Activated naive CD8-positive, alpha-beta T cell treated with anti-CD3 and anti-CD28 coated beads, Interleukin-2, amount 50 U/mL, for 16 hours (primary cell): ENCODE measurements at places on chromosomes 12 and 14.

DNA sequence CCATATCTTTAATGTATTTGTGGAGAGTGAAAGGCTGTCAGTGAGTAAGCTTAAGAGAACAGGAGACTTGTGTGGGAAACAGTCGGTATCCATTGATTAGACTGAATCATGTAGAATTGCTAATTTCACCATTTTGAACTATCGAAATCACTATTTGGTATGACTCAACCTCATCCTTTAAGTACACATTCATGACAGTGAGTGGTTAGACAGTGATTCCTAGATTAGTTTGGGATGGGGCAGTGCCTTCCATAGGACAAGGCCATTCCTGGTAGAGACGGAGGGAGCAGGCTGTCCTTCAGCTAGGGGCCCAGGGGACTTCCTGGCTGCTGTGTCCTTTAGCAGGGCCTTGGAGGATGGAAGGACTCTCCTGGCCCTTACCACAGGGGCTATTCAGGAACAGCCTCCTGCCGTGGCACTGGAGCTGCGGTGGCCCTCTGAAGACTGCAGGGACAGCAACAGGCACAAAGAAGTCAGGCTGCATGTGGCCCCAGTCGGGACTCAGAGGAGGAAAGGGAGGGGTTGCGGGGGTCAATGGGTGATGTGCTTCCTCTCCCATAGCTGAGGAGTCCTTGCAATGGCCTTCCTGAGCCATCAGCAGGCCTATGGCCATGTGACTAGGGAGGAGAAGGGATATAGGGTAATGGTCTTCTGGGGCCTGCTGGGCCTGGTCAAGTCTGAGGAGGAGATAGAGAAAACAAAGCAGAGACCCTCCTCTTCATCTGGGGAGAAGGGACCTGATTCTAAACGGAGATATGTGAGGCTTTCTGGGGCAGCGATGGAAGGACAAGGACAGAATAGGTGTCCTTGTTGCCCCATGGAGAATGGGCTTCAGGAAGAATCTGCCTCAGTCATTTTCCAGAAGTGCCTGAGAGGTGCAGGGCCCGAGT, 11.2 kb downstream of the SERPINA1 start:
- no peak for DNase-seq

- DNase-seq, result no peak
These were observed 1145.1 kb downstream of the FLRT2 start for GRCh38 chr14:86675059-86675458.

- DNase-seq, result no peak
These were observed 31.8 kb upstream of the MMP17 start for GRCh38 chr12:131796411-131796736.

DNA sequence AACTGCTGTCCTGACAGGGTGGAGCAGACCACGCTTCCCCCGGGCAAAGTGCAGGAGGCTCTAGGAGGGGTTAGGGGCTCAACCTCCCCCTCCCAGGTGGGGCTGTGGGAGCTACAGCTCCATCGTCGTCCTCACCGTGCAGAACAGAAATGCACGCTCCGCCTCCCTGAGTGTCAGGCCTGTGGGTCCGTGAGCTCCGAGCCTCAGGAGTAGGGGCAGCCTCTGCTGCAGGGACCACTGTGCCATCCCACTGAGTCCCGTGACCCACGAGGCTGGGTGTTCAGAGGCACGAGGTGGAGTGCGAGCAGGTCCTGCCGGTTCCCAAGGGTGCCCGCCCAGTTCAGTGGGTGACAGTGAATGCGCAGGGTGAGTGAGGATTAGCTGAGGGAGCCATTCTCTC, 48.6 kb downstream of the CACNA1C start:
- DNase-seq, result no peak

DNA sequence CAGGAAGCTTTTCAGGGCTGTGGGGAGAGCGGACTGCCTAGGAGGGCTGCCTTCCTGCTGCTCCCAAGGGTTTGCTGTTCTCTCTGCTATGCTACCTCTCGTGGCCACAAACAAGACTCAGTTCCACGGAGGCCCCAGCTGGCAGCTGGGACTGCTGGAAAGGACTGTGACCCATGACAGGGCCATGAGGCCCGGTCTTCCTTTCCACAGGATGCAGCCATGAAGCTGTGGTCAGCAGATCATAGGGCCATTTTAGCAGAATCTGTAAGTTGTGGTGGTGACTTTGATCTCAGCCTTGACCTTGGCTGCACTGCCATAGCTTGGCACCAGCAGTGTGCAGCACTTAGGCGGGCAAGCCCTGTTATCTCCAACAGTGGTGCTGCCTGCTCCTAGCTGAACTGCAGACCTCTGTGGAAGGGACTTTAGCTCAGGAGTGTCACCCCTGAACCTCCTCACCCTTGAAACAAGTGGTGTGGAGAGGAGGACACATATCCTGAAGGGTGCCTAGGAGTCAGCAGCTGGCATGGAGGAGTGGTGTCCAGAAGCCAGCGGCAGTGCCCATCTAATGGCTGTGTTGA, 12.3 kb downstream of the KRT80 start:
- no peak for DNase-seq

DNA sequence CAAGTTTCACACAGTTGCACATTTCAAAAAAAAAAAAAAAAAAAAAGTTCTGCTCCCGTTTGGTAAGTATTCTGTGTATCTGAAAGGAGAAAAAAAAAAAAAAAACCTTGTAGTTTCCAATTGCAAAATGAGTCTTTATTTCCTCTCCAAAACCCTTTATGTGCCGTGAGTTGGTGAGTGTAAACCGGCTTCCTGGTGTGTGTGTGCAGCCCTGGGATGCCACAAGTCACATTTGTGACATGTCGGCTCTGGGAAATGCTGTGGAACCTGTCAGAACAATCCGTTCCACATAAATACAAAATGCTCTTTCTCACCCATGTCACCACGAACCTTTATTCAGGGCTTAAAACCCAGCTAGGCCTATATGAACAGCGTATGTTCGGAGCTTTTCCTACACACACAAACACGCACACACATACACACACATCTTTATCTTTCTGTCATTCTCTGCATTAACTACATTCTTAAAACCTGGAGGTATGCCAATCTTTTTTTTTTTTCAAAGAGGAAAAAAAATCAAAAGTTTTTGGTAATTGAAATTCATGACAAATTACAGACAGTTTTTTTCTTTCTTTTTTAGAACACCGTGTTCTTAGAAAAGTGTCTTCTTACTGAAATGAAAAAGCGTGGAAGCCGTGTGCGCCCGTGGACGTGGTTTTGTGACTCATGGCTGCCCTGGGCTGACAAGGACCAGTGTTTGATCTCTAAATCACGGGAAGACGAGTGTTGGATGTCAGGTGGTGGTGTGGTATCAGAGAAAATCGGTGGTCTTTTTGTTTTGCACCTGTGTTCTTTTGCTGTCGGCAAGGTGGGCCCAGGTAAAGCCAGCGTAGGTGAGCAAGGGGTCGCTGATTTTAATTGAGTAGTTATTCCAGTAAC, 612.0 kb downstream of the VRK1 start:
- DNase-seq, result no peak

GRCh38 chr14:93496856-93497741, 66.4 kb downstream of the UNC79 start:
- DNase-seq, result no peak

DNA sequence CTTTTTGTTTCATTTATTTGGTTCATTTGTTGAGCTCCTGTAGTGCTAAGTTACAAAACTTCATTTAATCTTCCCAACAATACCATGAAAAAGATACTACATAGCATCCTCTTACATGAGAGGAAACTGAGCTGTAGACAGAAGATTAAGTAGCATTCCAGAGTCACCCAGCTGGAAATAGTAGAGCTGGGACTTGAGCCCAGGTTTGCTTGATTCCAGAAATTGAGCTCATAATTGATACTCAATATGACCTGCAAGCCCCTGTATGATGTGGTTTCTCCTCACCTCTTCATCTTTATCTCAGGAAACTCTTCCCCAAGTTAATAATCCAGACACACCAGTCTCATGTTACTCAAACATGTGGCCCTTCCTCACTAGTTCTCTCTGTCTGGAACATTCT, 87.0 kb upstream of the DAAM1 start:
- DNase-seq, result no peak

- DNase-seq, result no peak
These were observed 144.2 kb downstream of the PLEKHA5 start for GRCh38 chr12:19273482-19274330.

GRCh38 chr12:102107970-102108369, 11.9 kb downstream of the NUP37 start:
- DNase-seq, result no peak

GRCh38 chr12:98997899-98998298, 352.8 kb downstream of the APAF1 start:
- no peak for DNase-seq
